Activated CD4-positive, alpha-beta T cell treated with anti-CD3 and anti-CD28 coated beads, Interleukin-2, amount 10 ng/mL, durations not matched to agents 24 days and 14 days (primary cell): ENCODE measurements at places on chromosomes 4 and X.

DNA sequence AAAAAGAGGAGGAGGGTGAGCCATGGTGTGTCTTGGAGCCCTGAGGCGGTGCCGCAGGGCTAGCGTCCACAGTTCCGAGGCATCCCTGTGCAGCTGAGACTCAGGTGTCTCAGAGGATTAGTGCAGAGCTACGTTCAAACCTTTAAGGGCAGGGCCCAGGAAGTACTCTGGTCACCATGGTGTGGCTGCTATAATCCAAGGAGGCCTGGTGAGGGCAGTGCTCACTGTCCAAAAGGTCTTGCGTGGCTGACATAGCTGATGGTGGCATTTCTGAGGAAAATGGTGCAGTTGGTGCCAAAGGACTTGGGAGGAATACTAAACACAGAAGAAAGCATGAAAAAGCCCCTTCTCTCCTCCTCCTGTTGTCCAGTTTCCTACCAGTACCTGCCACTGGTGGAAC is 146.9 kb downstream of the DCHS2 start:
- DNase-seq: no peak

DNA sequence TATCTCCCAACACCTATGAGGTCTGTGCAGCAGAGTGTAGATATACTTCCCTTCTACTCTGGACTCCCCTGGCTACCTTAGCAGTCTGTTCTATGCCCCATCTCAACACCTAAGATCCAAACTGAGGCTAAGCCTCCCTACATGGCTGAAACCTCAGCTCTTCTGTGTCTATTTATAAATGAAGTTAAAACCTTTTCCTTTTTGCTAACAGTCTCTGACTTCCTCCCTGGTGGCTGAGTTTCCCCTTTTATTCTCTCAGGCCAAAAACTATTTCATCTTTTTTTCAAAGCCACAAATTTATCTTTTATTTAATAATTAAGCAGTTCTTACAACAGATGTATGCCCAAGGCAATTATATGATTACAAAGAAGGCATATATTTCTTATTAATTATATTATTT is 111.8 kb upstream of the STIM2 start:
- DNase-seq: no peak

DNA sequence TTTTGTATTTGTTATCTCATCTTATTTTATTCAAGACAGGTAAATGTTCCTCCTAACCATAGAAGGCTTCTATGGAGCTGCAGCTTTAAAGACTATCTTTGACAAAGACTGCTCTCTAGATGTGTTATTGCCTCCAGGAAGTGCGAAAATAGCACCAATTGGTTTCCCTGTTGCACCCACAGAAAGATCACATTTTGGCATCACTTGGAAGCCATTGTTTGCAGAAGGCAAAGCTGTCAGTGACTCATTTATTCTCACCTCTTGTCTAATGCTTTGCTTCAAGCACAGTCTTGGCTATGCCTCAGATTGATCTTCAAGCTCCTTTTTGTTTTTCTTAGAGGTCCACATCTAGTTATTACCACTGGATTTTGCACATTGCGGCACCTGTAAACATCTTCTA is 150.3 kb downstream of the PCDH7 start:
- DNase-seq: no peak

DNA sequence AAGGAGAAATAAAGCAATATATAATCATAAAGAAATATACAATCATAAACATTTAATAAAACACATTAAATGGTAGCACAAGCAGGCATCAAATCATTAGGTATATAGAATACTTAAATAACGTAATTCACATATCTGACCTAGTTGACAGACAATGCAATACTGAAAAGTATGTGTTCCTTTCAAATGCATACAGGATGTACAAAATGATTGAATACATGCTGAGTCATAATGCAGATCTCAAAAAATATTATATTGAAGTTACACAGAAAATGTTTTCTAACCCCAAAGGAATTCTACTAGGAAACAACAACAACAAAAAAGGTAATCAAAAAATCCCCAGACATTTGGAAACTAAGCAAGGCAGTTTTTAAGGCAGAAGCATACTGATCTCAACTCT is 1072.0 kb upstream of the INTU start:
- DNase-seq: no peak

- DNase-seq: peak; percentile 71
These were observed 128.1 kb downstream of the LAS1L start for GRCh38 chrX:65406532-65406931.

DNA sequence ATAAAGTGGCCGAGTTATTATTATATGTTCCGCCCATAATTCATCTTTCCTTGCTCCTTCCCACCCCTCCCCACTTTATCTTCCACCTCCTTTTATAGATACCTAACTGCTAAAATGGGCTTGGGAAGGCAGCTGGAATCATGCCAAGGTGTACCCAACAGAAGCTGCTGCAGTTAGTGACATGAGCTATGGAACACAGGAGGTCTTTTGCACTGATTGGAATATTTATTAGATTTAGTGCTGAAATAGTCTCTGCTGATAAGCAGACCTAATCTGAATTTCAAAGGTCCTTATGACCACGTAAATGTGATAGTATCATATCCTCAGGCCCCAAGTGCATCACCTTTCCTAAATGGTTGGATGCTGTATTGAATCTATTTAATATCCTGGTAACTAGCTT is 64.9 kb downstream of the HMGB2 start:
- no peak for DNase-seq

- DNase-seq: no peak
These were observed 62.3 kb downstream of the CCNG2 start for GRCh38 chr4:77219266-77219665.

GRCh38 chr4:153472122-153473037 is 6.2 kb downstream of the TMEM131L start:
- no peak for DNase-seq

DNA sequence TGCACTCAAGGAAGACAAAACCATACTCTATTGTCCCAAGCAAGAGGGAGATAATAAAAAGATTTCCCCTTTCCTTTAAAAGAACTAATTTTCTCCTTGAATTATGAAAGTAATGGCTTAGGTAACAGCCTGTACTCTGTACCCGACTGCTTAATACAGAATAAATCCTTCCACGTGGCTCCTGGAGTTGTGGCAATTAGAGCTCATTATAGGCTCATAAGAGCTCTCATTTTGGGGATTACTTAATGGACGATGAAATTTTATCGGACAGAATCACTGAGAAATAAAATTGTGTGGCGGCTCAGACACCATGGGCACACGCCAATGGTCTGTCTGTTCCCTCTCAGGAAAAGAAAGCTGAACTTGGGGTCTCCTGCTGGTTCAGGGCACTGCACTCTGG is 2.8 kb upstream of the GSX2 start:
- DNase-seq: no peak

DNA sequence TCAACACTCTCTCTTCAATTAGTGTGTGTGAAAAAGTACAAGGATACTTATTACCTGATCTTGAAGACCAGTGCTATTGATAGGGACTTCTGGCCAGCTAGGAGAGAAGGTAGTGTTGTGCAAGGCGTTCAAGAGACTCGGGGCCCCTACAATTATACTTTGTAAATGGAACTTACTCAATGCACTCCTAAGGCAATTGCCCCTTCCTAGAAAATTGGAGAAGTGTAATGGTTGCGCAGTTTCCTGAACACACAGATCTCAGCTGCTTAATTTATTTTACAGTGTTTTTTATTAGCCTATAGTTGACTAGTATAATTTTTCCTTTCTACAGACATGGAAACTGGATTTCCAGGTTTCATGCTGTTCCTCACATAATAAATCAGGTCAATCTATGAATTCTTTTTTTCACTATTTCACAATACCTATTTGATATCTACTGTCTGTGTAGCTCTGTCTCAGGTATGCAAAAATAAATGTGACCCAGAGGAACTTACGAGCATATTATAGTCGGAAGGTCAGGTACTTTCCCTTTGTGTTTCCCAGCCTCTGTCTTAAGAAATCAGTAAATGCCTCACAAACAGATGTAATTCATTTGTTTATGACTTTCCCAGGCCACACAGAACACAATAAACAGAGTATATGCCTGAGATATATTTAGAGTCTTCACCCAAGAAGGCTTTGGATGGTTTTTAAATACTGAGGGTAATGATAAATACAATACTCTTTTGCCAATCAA is 89.1 kb upstream of the TET2 start:
- DNase-seq: no peak

DNA sequence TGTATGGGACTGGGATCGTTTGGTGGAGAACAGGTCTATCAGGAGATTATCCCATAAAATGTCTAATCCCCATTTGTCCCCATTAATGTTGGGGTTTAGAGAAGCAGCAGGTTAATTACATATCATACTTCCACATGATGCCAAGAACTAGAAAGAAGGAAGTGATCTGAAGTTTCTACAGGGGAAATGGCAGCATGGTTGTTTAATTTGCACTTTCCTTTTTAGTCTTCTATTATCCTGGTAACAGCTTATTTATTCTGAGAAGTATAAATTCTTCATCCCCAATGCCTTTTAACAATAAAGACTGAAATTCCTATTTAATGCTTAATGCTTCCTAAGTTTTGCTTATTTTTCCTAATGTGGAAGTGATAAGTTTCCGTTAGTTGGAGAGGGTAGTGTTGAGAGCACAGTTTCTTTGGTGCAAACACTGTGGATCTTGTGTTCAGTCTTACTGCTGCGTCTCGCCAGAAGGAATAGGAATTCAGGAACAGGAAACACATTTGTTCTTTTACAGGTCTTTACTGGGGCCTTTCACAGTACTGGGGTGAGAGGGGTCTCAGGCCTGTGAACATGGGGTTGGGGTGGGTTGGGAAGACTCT is 59.5 kb upstream of the TADA2B start:
- DNase-seq: no peak

DNA sequence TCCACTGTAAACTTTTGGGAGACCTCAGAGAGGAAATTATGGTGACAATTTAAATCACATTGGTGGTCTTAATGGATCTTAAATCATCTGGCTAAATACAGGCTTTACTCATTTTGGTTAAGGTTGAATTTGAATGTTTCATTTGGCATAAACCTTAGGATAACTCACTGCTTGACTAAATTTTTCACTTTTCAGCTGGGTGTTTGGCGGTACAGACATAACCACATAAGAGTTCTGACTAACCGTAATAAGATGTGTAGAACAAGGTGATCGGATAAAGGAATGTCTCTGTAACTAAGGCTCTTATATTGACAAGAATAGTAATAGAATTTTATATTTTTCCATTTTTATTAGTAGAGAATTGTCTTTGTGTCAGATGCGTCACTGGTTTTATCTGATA is 281.0 kb downstream of the BMPR1B start:
- no peak for DNase-seq

- no peak for DNase-seq
These were observed 223.4 kb downstream of the FAM47B start for GRCh38 chrX:35166023-35166422.

DNA sequence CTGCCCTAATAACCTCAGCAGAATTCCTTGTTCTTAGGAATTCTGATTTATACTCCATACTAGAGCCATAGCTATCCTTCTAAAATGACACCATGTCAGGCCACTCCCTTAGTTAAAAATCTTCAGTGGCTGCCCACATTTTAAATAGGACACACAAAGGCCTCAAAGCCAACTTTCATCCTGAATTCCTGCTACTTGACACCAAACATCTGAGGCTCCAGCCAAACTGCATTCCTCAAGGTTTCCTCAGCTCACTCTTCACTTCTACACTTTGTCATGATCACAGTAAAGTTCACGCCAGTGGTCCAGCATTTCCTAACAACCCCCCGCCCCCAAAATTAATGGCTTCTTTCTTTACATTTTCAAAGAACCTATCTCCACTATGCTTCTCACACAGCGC is 124.3 kb downstream of the ADGRA3 start:
- DNase-seq: no peak

GRCh38 chrX:148629434-148629833 is 129.0 kb downstream of the AFF2 start:
- no peak for DNase-seq

- no peak for DNase-seq
These were observed 621.5 kb upstream of the HTR2C start for GRCh38 chrX:113962343-113962742.

- no peak for DNase-seq
These were observed 133.8 kb downstream of the SMIM20 start for GRCh38 chr4:26047795-26048194.

- no peak for DNase-seq
These were observed 63.6 kb downstream of the AR start for GRCh38 chrX:67607466-67607865.

DNA sequence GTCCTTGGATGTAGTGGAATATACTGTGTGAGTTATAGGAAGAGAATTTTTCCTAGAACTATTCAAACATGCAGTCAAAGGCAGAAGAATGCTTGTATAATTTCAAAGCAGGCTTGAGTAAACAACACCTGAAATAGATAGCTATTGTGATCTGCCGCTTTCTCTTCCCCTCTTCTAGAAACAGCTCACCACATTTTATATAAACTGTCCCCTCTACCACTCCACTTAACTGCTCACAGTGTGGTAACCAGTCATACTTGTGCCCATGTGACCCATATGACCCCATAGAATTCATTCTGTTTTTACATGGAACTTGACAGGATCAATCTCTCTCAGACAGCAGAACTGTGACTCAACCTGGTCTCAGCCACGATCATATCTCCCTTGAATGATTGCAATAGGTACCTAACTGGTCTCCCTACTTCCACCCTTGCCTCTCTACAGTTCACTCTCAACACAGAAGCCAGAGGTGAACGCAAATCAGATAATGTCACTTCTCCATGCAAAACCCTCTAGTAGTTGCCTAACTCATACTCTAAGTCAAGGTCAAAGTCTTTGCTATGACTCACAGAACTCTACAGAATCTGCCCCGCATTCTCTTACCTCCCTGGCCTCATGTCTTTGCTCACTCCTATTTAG is 85.6 kb upstream of the EFHC2 start:
- DNase-seq: no peak

- DNase-seq: no peak
These were observed 231.7 kb upstream of the GATB start for GRCh38 chr4:151992332-151993154.

DNA sequence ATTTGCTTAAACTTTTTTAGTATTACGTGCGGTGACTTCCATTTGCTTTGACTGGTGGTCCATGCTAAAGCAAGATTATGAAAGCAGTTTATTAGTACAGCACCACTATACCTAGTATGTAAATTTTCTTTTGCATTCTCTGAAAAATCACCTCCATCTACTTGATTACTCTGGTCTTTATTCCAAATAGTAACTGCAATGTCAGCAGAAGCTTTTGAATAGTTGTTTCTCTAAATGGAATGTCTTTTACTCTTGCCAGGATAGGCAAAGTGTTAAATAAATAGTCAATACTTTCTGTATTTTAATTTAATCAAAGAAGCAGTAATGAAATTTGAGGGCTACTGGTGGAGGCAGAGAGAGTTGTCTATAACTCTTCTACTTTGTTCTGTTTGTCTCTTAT is 167.2 kb upstream of the SLC4A4 start:
- DNase-seq: no peak

DNA sequence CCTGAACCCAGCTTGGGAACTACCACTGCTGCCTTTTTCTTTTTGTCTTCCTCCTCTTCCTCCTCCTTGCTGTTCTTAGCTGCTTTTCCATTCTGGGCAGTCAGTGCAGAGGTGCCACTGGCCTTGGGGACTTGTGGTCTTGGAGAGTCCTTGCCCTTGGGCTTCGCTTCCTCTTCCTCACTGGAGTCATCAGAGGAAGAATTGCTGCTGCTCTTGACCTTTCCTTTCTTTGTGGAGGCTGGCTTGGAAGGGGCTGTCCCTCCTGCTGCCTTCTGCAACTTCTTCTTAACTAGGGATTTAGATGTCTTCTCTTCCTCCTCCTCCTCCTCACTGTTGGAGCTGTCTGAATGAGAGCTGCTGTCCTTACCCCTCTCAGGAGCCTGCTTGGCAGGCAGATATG is 53.2 kb downstream of the FAM9B start:
- no peak for DNase-seq

GRCh38 chr4:71066737-71067716 is 73.6 kb downstream of the DCK start:
- DNase-seq: no peak
